ENCODE measurements at places on chromosomes 3 and 15.

- peak; percentile 15 for DNase-seq
These were observed 436.6 kb downstream of the VGLL3 start for GRCh38 chr3:86554383-86554782.

DNA sequence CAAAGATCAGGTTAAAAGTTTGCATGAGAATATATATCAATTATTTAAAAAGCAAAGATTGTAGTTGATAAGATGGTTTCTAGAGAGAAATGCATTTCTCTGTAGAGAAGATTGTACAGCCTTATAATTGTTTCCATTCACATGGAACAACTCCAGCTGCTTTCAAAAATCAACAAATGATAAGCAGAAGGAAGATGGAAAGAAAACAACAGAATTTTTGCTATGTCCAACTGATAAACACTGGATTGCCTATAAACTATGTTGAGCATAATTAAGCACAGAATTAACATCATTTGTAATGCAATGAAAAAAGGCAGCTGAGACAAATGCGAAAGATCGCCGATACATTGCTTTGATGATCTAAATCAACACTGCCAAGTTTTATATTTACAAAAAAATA lies 89.0 kb downstream of the C3orf85 start:
- no peak for DNase-seq

- DNase-seq = no peak
These were observed 148.6 kb downstream of the SST start for GRCh38 chr3:187521546-187521945.

DNA sequence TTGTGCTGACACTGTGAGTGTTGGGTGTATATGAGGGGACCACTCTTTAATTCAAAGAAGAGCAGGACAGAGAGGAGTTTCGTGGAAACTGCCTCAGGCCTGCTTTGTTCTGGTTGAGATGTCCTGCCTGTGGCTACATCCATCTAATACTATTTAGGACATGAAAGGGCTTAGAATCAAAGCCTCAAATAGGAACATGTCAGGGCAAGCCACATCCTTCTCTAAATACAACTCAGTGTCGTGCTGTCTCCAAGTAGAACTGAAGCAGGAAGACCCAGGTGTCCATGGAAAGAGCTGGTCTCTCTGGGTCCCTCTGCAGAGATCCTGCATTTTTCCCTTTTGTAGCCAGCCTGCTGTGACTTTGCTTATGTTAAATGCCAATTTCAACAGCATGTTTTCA lies 156.2 kb upstream of the UMPS start:
- no peak for DNase-seq

GRCh38 chr15:94848054-94848453 lies 616.7 kb downstream of the MCTP2 start:
- DNase-seq = no peak

GRCh38 chr3:129619726-129620162 lies 13.3 kb upstream of the PLXND1 start:
- no peak for DNase-seq

- DNase-seq = peak; percentile 13
These were observed 123.6 kb upstream of the MLF1 start for GRCh38 chr3:158447408-158447807.

Data from umbilical cord (tissue), 2 donors.